Activated CD4-positive, alpha-beta T cell treated with anti-CD3 and anti-CD28 coated beads for 36 hours (primary cell): ENCODE measurements at places on chromosomes 16 and 17. TPM values are rescaled to one million over a fixed set of nuclear protein-coding genes. Genes with fewer than 3 reads are reported as not detected.

SALL1 gene
- not detected for total RNA-seq

CEP112 gene
- 2.8 TPM for total RNA-seq

RPH3AL gene
- total RNA-seq = 1.4 TPM

STH gene
- not detected for total RNA-seq

SRL gene
- not detected for total RNA-seq

PGAP3 gene
- 8.6 TPM for total RNA-seq

ADAD2 gene
- total RNA-seq = 0.18 TPM

DCXR gene
- total RNA-seq = 166 TPM

C1QL1 gene
- total RNA-seq = 0.37 TPM

ARL5C gene
- not detected for total RNA-seq

ZNF652 gene
- total RNA-seq = 7.0 TPM

KCNJ16 gene
- not detected for total RNA-seq

CTRB2 gene
- not detected for total RNA-seq

ATP6V0C gene
- total RNA-seq = 91.7 TPM

PITPNC1 gene
- total RNA-seq = 56.3 TPM

CD300C gene
- not detected for total RNA-seq

EVPLL gene
- total RNA-seq = 0.37 TPM

DPEP1 gene
- not detected for total RNA-seq

CCDC102A gene
- total RNA-seq = 9.0 TPM

MYH1 gene
- total RNA-seq = not detected

CES3 gene
- total RNA-seq = 1.6 TPM

MMP28 gene
- total RNA-seq = 0.09 TPM

SLC13A2 gene
- total RNA-seq = not detected

KRT222 gene
- total RNA-seq = not detected
